Amygdala (tissue), 56 donors: ENCODE measurements at places on chromosomes 2 and 18.

- DNase-seq, result no peak
Observed at GRCh38 chr2:65388051-65388531, 44.3 kb downstream of the SPRED2 start.

DNA sequence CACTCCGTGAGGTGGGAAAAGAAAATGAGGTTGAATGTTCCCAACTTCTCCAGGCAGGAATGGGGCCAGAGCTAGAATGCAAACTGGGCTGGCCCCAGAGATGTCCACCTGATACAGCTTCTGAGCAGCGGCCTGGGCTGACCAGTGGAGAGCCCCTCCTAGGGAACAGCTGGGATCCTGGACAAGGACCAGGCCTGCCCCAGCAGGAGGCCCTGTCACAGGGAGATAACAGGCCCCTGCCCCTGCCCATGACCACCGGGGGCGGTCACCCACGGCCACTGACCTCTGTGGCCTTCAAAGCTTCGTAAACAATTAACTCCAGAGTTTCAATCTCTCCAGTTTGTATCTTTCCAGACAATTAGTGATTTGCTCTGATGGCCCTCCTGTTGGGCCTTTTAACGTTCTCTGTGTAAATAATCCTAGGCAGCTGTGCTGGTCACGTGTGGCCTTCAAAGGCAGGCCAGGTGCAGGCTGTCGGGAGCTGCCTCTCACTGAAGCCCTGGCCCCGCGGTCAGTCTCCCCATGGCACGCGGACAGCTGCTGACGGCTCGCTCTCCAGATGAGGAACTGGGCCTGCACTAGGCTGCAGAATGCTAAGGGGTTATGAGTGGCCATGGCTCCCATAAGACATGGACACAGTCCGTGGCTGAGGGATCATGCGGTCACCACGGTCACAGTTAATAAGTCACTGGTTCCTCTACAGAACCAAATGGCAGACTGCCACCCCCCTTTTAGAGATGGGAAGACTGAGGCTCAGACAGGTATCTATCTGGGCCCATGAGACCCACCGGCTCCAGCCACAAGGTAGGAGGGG, 9.2 kb downstream of the HS6ST1 start:
- DNase-seq, result no peak

- DNase-seq, result no peak
Observed at GRCh38 chr2:197804758-197805714, 643 bp downstream of the PLCL1 start.

GRCh38 chr2:46297546-46298271, 502 bp downstream of the EPAS1 start:
- DNase-seq, result no peak

GRCh38 chr18:22367303-22367702, 50.4 kb downstream of the CTAGE1 start:
- no peak for DNase-seq

GRCh38 chr2:237196866-237197618, 111.4 kb downstream of the COPS8 start:
- DNase-seq, result no peak

DNA sequence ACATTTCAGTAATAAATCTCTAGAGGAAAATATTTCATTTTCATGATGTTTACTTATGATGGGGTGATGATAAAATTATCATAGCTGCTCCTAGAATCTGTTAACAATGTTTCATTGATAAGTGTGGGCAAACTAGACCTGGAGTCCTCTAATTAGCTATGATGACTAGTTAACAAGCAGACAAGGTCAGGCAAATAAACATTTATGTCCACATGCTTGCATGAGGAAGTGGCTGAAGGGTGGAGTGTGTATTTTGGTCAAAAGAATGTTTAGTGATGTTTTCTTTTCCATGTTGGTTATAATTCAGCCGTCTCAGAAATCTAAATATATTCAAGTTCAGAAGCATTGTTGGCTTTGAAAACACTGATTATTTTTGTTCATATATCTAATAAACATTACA, 99.9 kb upstream of the FN1 start:
- no peak for DNase-seq
